ENCODE measurements at places on chromosomes 4 and X.

DNA sequence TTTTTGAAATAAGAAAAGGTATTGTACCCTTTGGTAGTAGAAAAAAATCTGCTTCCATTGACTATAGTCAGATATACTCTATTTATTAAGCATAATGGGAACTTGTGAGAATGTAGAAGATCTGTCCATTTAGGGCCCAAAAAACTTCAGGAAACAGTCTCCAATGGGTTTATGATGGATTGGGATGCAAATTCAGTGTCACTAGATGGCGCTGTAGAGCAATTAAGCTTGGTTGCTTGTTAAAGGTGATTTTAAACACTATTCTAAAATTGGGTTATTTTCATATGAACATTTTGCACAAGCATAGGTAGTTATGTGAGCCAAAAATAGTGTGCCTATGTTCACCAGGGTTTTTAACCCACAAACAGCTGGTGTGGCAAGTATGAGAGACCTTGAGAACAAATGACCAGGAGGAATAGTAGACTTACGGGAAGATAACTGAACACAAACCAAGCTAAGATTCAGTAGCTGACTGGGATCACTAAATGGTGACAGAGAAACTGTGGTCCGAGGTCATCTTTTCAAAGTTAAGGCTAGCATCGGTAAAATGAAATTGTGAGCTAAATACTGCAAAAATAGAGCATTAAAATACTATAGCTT, 80.3 kb upstream of the LSM6 start:
- no peak for DNase-seq

- no peak for DNase-seq
These were observed 39.3 kb downstream of the ELF2 start for GRCh38 chr4:139137763-139138162.

DNA sequence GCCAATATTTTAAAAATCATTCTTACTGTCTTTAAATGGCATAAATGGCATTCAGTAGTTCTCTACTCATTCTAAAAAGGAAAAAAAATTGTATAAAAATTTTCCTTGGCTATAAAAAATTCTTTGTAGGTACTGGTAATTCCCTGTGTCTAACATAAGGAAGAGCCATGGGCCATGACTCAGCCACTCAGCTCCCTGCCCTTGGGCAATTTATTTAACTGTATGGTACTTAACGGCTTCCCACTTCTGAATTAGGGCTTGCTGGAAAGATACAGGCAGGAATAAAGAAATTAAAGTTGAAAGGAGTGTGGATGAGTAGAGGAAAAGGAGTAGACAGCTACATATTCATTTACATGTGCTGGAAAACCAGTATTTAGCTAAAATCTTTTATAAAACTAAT, 30.6 kb downstream of the ABHD18 start:
- no peak for DNase-seq

DNA sequence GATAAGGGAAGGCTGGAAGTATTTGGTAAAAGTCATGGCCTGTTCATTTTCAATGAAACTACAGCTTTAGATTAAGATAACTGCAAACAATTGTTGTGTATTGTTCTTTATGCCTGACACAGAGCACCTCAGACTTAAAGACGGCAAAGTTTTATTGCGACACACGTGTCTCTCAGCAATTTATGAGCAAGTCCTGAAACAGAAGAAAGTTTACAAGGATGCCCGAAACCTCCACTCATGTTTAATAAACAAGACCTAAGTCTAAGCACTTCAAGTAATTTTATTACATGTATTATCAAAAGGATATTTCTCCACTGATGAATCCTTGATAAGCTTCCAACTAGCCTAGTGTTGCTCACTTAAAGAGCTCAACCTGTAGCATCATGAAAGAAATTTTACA, 51.0 kb downstream of the DHX15 start:
- DNase-seq: no peak

GRCh38 chrX:16807548-16807947, 21.3 kb downstream of the TXLNG start:
- no peak for DNase-seq

GRCh38 chr4:39291686-39292085, 74.5 kb downstream of the RFC1 start:
- no peak for DNase-seq

- peak; percentile 26 for DNase-seq
These were observed 10.5 kb downstream of the PPAT start for GRCh38 chr4:56424697-56425514.

DNA sequence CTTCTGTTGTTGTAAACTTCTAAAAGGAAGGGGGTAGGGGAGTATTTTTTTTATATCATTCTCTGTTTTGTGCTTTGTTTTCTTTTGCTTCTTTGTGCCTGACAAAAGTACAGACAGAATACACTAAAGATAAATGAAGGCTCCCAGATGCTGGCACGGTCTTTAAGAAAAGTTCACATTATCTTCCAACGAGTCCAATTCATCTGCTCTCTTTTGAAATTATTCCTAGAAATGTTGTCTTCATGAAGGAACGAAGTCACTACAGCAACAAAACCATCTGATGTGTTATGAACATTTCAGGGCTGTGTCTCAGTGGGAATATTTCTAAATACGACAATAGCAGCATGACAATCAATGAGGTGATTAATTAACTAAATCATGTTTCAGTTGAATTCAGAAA, 813.8 kb upstream of the HTR2C start:
- no peak for DNase-seq

- no peak for DNase-seq
These were observed 2618.1 kb downstream of the ARAP2 start for GRCh38 chr4:33626221-33626620.

DNA sequence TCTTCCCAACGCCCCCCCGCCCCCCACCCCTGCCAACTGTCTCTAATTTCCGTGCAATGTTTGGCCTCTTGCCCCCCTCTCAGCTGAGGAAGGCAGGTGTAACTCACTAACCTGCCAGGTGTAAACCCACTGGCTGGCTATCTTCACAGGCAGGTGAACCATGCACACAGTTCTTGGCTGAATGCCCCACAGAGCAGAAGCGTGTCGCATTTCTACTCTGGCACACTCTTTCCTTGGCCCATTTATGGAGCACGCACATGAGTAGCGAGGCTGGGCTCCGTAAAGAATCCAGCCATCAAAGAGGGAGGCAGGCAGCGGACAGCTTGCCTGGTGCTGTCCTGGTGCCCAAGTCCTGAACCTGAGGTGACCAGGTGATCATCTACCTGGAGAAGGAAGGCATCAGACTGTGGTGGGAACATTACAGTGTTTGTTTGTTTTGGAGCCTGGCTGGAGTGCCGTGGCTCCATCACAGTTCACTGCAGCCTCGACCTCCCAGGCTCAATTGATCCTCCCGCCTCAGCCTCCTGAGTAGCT, 39.2 kb upstream of the CRMP1 start:
- no peak for DNase-seq

- DNase-seq: no peak
These were observed 95.1 kb upstream of the STIM2 start for GRCh38 chr4:26765515-26765914.

DNA sequence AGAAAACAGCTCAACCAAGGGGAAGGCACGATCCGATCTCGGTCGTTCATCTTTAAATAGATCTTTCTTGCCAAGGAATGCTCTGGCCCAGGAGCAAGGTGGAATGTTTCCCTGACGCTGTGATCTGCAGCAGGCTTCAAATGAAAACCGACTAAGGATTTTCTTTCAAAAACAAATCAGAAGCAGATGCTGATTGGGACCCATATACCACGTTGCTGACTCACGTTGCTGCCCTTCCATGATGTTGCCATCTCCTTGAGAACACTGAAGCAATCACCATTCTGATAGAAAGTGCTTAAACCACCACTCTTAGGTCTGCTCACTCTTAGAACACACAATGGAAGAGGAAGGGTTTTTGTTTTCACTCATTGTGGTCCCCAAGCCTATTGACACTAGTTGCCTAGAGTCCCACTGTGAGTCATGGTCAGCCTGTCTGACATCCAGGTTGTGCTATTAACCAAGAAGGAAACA, 26.1 kb downstream of the LAMTOR3 start:
- no peak for DNase-seq

DNA sequence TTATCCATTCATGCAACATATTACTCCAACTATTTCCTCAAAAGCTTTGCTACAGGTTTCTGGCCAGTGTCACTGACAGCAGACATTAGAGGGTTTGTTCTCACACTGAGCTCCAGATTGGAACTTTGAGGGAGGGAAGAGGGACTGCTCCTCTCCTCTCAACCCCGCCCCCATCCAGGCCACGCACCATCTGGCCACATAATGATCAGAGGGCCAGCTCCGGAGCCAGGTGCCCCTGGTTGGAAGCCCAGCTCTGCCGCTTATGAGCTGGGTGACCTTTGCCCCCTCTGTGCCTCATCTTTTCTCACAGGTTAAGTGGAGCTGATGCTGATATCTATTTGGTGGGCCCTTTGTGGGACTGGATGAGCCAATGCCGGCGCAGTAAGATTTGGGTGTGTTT, 55.8 kb downstream of the C4orf50 start:
- DNase-seq: no peak

GRCh38 chrX:107985033-107985432, 2.9 kb upstream of the TEX13B start:
- DNase-seq: no peak

- no peak for DNase-seq
These were observed 15.6 kb downstream of the IL3RA start for GRCh38 chrX:1351981-1352714.

DNA sequence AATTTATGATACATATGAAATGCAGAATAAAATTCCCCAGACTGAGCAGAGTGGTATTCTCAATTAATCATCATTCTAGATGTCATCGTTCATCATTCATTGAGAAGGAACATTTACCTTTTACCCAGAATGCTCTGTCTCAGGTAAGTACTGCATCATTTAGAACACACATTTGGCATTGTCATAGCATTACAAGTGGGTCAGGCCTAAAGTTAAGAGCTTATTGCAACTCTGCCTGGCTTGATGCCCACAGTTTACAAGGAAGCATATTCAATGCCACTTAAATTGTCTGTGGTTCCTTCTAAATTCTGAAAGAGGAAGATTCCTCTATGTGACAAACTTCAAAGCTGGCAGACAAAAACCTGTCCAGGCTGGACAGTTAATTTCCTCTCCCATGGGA, 87.3 kb downstream of the CAMK2D start:
- no peak for DNase-seq

DNA sequence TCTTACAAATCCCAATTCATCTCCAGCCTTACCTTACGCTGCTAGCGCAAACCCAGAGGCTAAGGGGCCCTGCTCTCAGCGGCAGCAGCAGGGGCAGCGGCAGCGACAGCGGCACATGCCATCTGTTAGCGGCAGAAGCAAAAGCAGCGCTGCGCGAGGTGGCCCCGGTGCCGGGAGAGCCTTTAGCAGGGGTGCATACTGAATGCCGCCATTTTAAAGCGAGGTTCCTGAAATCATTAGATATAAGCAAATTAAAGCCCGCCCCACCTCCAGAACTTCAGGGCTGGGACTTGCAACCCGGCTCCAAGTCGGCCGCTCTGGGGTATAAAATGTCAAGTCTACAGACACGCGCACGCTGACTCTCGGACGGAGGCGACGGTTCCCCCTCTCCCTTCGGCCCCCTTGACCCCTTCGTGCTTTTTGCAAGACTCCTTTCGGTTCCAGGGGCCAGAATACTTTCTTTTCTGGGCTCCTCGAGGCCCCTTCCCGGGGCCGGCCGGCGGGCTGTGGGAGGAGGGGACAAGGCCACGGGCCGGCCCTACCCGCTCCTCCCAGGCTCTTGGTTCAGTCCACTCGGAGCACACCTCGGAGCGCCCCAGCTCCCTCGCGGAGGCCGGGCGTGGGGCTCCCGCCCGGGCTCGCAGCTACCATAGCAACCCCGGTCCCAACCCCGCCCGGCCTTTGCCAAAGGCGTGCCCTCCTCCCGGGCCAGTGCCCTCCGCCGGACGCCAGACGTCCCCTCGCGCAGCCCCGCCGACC, at the start of gene MBNL3:
Gene MBNL3, minus strand, starts transcription at position 220 of the 759 bp plus-strand sequence. CDS start 49,427 bp downstream, outside the sequence.
- peak; percentile 39 for DNase-seq

- DNase-seq: peak; percentile 17
These were observed 126.5 kb downstream of the QDPR start for GRCh38 chr4:17385403-17385802.

DNA sequence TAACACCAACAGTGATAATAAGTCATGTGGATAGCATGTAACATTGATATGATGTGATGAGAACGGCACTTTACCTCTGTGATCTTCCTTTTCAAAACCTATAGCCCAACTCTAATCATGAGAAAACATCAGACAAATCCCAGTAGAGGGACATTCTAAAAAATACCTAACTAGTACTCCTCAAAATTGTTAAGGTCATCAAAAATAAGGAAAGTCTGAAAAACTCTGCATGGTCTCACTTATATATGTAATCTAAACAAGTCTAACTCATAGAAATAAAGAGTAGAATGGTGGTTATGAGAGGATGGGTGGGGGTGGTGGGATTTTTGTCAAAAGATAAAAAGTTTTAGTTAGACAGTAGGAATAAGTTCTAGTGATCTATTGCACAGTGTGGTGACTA, 243.9 kb upstream of the GRIA3 start:
- no peak for DNase-seq

DNA sequence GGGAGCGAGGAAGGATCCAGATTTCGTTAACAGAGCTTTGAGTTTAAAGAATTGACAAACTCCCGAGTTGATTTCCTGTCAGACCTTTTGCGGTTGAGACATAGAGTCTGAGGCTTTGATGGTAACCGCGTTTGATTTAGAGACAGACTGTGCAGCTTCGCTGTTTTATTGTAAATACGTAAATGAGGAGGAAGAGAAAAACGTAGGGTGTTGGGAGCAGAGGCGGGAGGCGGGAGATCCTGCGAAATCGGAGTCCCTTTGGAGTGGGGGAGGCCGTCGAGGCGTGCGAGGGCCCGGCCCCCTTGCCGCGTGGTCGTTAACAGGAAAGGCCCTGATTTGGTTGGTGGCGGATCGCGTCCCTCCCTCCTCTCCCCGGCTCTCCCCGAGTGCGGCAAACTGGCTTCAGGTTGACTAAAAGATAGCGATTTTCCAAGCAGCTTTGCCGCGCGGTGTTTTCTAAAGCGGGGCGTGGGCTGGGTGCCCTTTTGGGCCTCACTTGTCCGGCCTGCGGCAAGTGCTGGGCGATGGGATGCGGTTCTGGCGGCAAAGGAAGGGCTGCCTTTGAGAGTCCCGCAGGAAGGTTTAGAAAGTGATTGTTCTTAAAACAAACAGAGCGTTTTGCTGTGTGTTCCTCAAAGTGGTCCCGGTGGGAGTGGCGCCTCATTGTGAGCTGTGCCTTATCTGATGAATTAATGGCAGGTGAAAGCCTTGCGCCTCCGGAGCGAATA, 857 bp downstream of the SCML1 start:
- no peak for DNase-seq
